D341Med (cell line): ENCODE measurements at places on chromosomes 4 and X.

- no peak for DNase-seq
These were observed 466.1 kb upstream of the GRID2 start for GRCh38 chr4:91837608-91838029.

- no peak for DNase-seq
These were observed 618 bp upstream of the FOXO4 start for GRCh38 chrX:71095033-71095432.

DNA sequence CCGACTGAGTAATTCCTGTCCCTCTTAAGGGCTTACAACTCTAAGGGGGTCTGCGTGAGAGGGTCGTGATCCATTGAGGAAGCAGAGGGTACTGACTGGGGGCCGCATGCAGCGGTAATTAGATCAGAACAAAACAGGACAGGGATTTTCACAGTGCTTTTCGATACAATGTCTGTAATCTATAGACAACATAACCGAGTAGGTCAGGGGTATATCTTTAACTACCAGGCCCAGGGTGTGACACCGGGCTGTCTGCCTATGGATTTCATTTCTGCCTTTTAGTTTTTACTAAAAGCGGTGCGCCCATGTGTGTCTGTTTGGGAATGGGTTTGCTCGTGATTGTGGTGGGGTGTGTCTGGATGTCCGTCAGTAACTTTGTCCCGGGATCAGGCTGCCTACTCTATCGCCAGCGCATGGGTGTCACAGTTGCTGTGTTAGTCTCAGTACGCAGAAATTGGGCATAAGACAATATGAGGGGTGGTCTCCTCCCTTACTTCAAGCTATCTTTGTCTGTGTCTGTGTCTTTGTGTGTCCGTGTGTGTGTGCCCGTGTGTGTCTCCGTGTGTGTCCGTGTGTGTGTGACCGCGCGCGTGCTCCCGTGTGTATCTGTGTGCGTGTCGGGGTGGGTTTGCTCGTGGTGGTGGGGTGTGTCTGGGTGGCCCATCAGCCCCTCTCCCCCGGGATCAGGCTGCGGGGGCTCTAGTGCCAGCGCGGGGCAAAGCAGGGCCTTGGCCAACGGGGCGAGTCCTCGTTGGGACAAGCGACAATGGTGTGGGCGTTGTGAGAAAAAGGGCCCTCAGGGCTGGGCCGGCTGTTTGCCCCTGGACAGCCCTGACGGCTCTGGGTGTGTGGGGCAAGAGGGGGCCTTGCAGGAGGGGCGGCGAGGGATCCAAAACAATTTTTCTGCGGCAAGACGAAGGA is 10.4 kb downstream of the FRG2 start:
- no peak for DNase-seq

- DNase-seq, result no peak
These were observed 989.2 kb upstream of the LCORL start for GRCh38 chr4:19010761-19011160.

GRCh38 chrX:39654952-39655351 is 442.8 kb downstream of the BCOR start:
- DNase-seq, result no peak

GRCh38 chr4:183098019-183098722 is 886 bp upstream of the WWC2 start:
- DNase-seq, result peak; percentile 65

DNA sequence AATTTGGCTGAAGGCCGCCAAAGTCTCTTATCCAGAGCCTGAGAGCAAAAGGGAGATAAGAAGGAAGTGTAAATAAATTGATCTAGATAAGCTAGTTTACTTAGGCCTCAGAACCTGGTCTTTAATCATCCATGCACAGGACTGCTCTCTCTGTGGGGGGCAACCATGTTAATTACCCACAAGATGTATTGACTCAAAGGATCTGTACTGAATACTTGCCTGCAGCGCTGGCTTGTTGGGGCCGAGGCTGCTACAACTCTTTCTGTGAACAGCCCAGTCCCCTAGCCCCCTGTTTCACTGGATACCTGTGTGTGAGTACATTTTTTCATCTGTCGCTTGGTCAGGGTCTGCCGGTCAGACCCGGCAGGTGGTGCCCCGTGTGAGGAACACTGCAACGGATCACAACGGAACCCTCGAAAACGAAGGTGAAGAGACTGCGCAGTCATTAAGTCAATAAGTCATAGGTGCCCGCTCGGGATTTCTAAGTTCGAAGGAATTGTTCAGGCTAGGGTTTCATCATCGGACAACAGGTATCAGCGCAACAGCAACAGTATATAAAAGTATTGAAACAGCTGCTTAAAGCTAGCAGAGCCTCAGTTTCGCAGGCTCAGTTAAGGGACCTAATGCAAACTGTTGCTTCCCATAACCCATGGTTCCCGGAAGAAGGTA is 8.3 kb downstream of the MAGEA11 start:
- no peak for DNase-seq

- DNase-seq, result no peak
These were observed 123.7 kb downstream of the CBR4 start for GRCh38 chr4:168886351-168886750.

GRCh38 chrX:65866146-65866545 is 173.7 kb downstream of the VSIG4 start:
- DNase-seq, result no peak

DNA sequence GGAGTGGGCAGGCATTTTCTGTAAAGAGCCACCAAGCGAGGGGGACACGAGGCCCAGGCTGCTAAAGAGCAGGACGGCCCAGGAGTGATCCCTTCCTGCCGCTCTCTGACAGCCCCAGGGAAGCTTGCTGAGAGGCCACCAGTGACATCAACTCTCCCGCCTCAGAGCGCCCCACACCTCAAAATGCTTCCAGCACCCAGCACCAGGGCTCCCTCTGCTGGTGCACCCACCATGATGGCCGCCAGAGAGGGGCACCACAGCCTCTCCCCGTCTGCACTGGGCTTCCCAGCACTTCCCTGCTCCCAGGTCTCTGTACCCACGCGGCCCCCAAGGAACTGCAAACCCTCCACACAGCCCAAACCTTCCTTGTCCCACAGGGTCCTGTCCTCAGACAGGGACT is 40.4 kb downstream of the GAK start:
- DNase-seq, result peak; percentile 81

- no peak for DNase-seq
These were observed 74.5 kb upstream of the EOLA2 start for GRCh38 chrX:150012647-150013381.

- no peak for DNase-seq
These were observed 115.0 kb upstream of the LDB2 start for GRCh38 chr4:17013382-17014006.

- no peak for DNase-seq
These were observed 6.0 kb downstream of the GPKOW start for GRCh38 chrX:49117581-49117980.

DNA sequence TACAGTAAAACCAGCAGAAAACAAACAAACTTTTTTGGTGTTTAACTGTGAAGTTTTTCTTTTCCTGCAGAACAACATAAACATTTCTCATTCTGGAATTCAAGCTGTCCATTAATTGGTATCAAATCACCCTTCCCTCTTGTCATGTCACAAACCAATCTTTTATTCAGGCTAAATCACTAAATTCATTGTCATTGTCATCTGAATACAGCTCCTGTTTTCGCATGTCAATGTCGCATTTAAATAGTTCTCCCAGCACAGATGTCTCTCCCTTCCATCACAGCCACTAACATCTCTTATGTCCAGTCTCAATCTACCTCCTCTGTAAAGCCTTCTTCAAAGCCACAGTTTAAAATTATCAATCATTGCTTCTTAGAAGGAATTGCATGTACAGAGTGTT is 192.1 kb upstream of the PCDH10 start:
- DNase-seq, result no peak

- DNase-seq, result peak; percentile 47
These were observed 85.5 kb downstream of the CT47B1 start for GRCh38 chrX:120790118-120790517.

- DNase-seq, result no peak
These were observed 94.3 kb upstream of the DCLK2 start for GRCh38 chr4:149983931-149984330.

- DNase-seq, result no peak
These were observed 297 bp upstream of the MTMR8 start for GRCh38 chrX:64395568-64395929.

DNA sequence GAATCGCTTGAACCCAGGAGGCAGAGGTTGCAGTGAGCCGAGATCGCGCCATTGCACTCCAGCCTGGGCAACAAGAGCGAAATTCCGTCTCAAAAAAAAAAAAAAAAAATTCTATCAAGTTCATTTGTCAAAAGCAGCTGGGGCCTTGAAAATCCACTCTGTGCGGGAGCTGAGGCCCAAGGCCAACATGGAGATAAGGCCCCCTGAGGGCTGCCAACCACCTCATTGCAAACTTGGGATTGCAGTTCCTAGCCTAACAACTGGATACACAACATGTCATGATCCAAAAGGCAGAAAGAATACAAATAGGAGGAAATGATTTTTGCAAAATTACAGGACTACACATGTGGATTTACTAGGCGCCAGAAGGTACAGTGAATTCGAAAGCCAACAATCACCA is 22.5 kb upstream of the PRDX4 start:
- no peak for DNase-seq

GRCh38 chr4:61003301-61003700 is 196.8 kb upstream of the ADGRL3 start:
- no peak for DNase-seq

DNA sequence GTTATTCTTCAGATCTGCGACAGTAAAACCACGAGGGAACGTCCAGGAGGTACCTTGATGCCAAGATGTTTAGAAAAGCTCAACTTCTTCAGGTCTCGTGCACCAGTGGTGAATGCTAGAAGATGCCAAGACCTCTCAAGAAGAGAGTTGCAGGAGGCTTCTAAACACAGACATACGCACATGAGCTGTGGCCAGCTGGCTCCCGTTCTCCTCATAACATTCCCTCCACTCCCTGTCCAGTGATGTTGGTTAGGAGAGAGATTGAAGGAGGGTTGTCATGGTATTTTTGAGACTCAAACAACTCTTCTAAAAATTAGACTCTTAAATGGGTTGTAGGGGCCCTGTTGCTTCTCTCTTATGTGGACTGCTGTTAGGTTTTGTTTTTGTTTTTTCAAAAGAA is 184.3 kb downstream of the QDPR start:
- DNase-seq, result no peak

DNA sequence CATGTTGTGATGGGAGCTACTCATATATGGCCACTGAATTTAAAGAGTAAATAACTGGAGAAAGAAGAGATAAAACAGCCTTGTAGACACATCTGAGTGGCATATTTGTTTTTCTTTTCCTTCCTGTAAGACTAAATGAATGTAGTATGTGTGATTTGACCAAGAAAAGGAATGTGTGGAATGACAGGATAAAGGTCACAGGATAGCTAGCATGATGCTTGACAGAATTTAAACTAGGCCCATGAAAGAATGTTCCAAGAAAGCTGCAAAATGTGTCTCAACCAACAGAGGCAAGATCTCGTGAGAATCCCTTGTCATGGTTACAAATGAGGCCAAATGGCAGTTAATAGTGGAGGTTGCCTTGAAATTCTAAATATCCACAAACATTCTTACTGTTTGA is 137.0 kb downstream of the KCNIP4 start:
- no peak for DNase-seq

DNA sequence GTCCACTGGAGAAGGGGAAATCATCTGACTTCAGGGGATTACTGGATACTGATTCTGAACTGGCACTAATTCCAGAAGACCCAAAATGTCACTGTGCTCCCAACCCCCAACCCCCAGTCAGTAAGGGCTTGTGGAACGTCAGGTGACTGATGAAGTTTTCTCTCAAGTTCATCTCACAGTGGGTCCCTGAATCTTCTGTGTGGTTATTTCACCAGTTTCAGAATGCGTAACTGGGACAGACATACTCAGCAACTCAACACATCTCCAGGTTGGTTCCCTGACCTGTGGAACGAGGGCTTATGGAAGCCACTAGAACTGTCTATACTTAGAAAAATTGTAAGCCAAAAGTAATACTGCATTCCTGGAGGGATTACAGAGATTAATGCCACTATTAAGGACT is 45.3 kb downstream of the DDX60L start:
- DNase-seq, result no peak

DNA sequence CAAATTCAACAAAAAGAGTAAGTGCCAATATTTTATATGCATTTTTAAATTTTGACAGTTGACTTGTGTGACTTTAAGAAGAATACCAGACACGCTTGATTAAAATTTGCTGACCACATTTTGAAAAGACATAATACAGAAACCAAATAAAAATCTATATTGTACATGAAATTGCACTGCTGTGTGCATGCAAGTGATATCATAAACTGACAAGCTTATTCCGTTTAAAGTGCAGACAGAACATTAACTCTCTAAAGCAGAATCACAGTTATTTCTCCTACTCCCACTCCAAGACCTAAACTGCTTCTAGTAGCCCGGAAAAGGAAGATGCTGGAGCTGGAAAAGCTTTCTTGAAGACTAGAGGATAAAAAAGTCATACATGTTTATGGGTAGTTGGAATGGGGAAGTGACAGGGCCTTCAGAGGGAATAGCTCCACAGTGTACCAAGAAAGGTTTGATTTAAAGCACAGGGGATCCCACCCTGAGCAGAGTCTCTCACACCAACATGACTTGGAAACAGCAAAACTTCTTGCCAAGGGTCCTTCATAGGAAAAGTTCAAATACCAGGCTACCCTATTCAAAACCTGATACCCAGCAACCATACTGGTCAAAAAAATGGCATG is 34.1 kb upstream of the NAF1 start:
- no peak for DNase-seq

GRCh38 chr4:83232082-83232481 is 52.5 kb downstream of the COQ2 start:
- DNase-seq, result no peak

DNA sequence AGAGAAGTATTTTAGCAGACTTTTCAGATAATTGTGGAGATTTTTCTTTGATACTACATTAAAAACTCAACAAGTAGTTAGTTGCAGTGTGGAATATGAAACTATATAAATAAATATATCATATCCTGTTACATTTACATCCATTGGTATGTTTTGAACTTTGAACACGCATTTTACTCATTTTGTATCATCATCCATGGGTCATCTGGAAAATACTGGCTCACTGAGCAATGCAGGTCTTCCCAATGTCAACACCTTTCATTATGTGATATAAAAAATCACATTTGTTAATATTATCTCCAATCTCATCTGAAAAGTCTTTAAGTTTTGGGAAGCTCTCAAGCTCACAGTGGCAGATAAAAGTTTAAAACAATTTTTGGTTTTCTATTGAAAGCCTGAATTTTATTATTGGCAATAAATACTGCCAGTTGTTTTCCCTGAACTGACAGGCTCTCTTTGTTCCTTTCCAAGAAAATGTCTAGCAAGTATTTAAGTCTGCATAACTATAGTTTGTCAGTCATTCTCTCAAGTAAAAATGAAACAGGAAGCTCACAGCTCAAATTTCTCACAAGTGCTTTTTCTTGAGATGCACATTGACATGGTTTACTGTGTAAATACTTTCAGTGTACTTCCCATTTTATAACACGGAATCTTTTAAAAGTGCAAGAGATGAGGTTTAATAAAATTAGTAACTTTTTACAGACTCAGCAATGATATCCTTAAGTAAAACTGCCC is 183.5 kb upstream of the GPC4 start:
- DNase-seq, result no peak

- DNase-seq, result no peak
These were observed 77.4 kb upstream of the MAD2L1 start for GRCh38 chr4:120144041-120144440.

GRCh38 chr4:10069075-10069642 is 47.4 kb downstream of the WDR1 start:
- DNase-seq, result no peak

GRCh38 chr4:77665381-77666069 is 59.9 kb downstream of the CXCL13 start:
- DNase-seq, result no peak

GRCh38 chr4:87516683-87517082 is 12.5 kb downstream of the SPARCL1 start:
- peak; percentile 60 for DNase-seq

GRCh38 chr4:118279328-118279727 is 73.5 kb downstream of the PRSS12 start:
- no peak for DNase-seq
